Activated T-helper 1 cell treated with anti-CD3 and anti-CD28 coated beads, Interleukin-2, amount 50 U/mL, for 16 hours (primary cell): ENCODE measurements at places on chromosomes 4 and X.

DNA sequence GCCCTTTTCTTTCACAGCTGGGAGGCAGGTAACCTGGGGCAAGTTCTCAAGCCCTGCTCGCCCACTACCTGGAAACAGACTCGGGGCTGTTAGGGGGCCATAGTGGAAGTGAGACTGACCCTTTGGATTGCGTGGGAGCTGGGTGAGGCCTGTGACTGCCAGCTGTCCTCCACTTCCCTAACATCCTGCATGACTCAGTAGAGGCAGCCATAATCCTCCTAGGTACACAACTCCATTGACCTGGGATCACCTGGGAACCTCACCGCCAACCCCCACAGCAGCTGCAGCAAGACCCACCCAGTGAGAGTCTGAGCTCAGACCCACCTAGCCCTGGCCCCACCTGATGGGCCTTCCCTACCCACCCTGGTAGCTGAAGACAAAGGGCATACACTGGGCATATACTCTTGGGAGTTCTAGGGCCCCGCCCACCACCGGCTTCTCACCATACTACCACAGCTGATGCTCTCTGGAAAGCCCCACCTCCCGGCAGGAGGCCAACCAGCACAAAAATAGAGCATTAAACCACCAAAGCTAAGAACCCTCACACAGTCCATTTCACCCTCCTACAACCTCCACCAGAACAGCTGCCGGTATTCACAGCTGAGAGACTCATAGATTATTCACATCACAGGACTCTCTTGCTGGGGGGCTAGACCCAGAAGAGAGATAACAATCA lies 61.1 kb upstream of the DCTD start:
- DNase-seq: no peak

- no peak for DNase-seq
Observed at GRCh38 chr4:186032259-186032658, 36.7 kb upstream of the TLR3 start.

- DNase-seq: no peak
Observed at GRCh38 chr4:119471259-119471658, 149.3 kb upstream of the FABP2 start.

DNA sequence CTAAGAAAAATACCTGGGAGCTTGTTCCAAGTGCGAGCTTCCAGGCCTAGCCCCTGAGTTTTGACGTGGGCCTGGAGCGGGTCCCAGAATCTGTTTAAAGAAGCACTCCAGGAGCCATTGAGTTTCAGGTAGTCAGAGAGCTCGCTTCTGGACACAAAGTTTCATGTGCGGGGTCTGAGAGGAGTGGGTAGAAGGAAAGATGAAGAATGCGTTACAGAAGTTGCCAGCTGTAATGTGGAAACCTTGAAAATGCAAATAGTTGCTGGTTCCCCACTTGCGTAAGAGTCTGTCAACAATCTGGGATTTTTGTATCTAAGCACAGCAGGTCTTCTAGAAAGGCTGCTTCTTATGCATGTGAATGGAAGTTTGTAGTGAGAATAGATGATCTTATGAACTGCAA lies 77.5 kb upstream of the CLCN4 start:
- DNase-seq: no peak

DNA sequence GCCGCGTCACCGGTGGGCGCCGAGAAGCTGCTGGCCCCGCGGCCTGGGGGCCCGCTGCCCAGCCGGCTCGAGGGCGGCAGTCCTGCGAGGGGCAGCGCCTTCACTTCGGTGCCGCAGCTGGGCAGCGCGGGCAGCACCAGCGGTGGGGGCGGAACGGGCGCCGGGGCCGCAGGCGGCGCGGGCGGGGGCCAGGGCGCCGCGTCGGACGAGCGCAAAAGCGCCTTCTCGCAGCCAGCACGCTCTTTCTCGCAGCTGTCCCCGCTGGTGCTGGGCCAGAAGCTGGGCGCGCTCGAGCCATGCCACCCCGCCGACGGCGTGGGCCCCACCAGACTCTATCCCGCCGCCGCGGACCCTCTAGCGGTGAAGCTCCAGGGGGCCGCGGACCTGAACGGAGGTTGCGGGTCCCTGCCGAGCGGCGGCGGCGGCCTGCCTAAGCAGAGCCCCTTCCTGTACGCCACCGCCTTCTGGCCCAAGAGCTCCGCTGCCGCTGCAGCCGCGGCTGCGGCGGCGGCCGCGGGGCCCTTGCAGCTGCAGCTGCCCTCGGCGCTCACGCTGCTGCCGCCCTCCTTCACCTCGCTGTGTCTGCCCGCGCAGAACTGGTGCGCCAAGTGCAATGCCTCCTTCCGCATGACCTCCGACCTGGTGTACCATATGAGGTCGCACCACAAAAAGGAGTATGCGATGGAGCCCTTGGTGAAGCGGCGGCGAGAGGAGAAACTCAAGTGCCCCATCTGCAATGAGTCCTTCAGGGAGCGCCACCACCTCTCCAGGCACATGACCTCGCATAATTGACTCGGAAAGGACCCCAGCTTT lies 5.6 kb downstream of the PRDM8 start:
- no peak for DNase-seq

GRCh38 chr4:25370242-25370641 lies 6.8 kb upstream of the ANAPC4 start:
- DNase-seq: no peak

DNA sequence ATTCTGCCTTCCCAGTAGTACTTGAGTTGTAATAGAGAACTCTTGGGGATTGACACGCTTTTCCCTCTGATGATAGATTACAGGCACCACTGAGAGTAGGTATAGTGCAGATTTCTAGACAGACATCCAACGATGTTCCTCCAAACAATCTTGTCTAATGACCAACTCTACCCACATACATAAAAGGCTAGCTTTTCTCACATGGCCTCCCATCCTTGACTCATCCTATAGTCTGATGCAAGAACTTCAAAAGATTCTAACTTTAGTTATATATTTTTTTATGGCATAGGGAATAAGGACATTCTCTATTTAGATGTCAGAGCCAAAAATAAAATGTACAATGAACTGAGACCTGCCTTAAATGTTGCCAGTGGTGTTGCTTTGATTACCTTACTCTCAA lies 60.9 kb downstream of the GLRA2 start:
- DNase-seq: no peak
